ENCODE measurements at places on chromosomes 5 and 9.

DNA sequence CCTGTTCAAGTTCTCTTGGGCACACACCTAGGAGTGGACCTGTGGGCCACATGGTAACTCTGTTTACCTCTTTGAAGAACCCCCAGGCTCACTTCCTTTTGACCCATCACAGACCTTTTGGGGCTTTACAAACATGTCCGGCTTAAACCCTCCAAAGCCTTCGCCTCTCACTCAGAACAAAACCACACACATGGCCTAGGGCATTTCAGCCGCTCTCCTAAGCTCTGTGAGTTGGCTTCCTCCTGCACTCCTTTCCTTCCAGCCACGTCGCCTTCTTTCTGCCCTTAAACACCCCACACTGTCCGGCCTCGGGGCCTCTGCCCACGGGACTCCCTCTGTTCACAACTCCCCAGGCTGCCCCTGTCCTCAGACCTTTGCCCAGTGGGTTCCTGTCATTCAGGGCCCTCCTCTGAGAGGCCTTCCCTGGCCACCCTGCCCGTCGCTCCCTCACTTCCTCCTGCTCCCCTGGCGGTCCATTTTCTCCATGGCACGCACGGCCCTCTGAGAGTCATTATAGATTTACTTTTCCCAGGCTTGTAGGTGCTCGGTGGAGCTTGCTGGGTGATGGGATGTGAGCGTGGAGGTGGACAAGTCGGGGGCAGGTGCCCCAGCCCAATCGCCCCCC, 1.9 kb downstream of the DOK3 start:
- DNase-seq: no peak

DNA sequence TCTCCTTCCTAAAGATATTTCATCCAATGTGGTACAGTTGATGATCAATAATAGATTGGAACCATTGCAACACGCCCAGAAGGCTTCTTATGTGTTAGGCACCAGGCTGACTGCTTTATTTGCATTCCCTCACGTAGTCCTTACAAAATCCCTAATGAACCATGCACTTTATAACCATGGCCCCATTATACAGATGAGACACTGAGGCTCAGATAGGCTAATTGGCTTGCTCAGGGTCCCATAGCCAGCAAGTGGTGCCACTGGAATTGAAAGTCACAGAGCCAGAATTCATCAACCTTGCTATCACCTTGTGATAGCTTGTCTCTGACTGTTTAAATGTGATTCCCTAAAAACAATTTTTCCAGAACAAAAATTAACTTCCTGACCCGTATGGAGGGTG, 27.8 kb upstream of the RAI14 start:
- no peak for DNase-seq

DNA sequence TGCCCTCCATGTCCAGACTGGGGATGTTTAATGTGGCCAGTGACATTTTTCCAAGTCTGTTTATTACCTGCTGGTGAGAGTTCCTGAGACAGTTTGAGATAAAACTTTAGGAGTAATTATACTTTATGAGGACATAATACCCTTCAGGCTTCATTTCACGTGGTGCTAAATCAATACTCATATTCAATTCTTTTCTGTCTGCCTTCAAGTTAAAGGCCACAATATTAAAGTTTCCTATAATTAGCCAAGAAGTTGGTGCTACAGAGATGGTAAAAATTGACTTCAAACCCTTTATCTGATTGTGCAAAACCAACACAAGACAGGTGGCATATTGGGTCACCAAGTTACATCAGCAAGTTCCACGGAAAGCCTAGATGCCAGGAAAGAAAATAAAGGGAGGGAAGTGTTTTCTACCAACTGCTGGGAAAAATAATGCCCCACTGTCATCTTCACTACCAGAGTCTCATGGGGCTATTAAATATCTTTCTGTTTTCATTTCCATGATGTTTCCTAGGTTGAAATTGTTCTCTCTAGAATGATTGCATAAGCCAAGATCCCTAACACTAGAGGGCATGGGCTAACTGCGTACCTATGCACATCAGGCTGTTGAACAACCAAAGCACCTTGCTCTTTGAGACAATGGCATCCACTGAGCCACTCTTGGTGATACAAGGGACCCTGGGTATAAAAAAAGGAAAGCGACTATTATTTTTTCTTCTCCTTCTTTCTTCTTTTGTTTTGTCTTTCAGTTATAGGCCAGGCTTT, 68.7 kb downstream of the INSYN2B start:
- DNase-seq: no peak

DNA sequence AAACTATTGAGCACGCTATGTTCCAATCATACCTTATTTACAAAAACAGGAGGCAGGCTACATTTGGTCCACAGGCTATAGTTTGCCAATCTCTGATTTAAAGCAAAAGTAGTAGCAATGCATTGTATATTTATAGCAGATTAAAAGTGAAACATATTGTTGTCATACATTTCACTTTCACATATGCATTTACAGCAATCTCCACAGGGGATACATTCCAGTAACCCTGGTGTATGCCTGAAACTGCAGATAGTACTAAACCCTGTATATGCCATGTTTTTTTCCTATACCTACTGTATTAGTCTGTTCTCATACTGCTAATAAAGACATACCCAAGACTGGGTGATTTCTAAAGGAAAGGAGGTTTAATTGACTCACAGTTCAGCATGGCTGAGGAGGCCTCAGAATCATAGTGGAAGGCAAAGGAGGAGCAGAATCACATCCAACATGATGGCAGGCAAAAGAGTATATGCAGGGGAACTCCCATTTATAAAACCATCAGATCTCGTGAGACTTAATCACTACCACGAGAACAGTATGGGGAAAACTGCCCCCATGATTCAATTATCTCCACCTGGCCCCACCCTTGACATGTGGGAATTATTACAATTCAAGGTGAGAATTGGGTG, 5.9 kb upstream of the CSF1R start:
- no peak for DNase-seq

DNA sequence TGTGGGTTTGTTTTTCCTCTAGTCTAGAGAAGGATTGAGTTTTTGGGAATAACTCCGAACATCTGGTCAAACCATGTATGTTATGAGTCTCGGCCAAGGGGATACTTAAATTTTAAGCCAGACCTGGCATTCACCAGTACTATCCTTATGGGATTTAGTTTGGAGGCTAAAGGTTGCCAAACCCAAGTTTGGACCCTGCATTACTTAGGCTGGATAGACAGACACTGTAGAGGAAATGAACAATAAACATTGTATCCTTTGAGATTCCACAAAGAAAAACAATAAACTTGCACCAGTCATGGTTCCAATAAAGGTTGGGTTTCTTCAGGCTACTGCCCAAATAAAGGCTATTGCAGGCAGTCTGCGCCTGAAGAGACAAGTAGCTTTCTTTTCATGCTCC, 296.7 kb upstream of the MEF2C start:
- DNase-seq: no peak

DNA sequence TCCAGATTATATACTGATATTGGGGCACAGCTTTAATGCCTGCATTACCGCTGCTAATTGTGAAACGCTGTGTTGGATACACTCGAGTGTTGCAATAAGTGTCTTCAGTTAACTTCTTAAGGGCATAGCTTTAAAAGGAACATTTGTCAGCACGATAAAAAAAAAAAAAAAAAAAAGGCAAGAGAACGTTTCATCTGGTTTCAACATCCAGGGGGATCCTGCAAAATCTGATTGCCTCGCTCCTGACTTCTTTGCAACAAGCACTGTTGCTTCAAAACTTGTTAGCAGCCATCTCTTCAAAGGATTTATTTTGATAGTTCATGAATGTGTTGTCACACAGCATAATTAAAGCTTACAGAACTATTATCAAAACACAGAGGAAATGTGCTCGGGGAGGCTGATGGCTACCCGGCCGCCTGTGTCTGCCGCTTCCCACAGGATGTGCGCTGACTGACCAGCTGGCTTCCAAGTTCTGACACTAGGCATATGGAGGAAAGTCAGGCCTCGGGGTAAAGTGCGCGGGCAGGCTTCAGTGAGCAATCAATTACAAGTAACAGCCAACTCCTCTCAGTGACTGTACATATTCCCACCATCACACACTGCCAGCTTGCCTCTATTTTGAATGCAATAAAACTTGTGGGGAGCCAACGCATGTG, 77.7 kb downstream of the EBF1 start:
- DNase-seq: no peak

DNA sequence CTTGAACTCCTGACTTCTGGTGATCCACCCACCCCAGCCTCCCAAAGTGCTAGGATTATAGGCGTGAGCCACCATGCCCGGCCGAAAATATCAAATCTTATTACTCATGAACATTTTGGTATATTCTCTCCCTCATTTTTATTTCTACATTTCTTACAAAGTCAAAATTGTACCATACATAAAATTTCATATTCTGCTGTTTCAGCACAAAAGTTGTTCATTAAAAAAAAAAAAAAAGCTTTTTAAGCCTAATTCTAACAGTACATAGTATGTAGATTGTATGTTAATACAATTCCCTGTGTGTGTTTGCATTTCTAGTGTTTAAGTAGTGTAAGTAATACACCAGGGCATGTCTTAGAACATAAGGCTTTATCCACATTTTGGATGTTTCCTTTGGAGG, 14.9 kb downstream of the BNIP1 start:
- DNase-seq: no peak

DNA sequence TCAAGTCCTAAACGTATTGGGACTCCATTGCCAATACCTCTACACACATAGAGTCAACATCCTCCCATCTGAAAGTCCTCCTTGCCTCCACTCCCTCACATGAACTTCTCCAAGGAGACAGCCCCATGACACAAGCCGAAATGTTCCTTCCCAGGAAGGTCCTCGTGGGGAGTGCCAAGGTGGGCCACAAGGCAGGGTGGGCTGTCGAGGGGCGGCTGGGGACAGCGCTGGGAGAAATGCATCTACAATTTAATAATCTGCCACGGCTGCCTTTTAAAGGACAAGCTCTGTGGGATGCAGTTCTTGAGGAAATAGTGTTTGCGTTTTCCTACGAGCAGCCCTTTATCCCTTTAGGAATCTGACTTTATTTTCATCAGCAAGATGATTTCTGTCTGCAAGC, 138.7 kb downstream of the GABBR2 start:
- DNase-seq: no peak

GRCh38 chr9:77544546-77544945, 103.6 kb downstream of the GNA14 start:
- DNase-seq: no peak

DNA sequence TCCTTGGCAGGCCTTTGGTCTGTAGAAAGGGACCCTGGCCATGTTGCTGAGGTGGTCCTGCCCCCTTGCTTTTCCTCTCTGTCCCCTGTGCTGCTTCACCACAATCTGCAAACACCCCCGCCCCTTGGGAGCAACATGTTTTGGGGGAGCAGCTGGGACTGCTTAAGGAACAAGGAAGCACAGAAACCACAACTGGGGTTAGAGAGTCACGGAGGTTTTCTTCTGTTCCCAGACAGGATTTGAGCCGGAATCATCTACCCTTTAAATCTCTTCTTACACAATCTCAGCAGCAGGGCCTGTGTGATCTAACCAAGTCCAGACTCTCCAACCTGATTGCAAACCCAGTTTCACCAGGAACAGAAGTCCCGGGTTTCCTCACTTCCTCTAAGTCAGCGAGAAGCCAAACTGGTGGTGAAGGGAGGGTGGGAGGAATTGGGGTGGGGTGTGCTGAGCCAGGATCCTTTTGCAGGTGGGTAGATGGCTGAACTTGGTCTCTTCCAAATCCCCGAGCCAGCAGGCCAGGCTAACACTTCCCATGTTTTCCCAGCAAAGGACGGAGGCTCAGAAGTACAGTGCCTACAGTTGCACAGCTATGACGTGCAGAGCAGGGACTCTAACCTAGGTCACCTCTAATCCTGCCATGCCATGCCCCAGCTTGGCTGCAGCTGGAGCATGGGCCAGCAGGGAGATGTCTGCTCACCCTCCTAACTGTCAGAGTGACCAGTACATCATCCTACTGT, 25.0 kb downstream of the SH3PXD2B start:
- DNase-seq: no peak

GRCh38 chr9:72140586-72140985, 8.7 kb upstream of the GDA start:
- DNase-seq: no peak

DNA sequence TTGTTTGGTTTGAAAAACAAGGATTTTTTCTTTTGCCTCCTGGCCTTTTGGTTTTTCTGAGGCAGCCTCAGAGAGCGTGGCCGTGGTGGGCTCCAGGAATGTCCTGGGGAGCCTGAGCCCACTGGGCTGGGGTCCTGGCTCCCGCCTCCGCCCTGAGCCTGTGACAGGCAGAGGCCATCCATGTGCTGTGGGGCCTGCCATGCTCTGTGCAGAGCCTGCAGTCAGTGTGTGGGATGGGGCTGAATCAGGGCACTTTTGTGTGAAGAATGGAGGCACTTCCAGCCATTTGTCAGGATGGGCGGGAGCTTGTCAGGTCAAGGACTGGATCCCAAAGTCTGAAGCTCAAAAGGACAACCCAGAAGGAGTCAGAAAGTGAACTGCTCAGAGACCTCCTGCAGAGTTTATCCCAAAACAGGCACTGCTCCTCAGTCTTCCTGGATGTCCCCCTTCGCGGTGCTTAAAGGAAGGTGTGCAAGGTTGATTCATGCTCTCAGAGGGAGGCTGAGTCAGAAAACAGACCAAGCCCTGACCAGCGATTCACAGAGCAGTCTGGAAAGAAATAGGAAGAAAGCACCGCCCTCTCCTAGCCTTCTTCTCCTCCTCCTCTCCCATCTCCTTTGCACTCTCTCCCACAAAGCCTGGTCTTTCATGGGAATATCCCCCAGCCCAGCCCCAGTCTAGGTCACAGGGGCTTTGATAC, 53.2 kb downstream of the MVB12B start:
- no peak for DNase-seq

DNA sequence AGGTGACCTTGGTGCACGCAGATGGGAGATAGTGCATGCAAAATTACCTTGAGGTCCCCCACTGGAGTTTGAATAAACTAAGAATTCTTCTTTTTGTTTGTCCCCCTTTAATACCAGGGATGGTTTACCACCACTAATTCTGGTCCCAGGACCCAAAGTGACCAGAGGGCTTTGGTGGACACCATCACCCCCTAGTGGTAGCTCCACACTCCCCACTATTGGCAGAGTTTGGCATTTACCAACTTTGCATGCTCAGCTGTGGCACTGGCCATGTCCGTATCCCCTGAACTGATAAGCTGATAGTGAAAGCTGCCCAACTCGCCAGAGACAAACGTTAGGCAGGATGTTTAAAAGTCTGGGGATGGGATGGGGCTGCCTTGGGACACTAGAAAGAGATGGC, 3.3 kb downstream of the ASTN2 start:
- no peak for DNase-seq

DNA sequence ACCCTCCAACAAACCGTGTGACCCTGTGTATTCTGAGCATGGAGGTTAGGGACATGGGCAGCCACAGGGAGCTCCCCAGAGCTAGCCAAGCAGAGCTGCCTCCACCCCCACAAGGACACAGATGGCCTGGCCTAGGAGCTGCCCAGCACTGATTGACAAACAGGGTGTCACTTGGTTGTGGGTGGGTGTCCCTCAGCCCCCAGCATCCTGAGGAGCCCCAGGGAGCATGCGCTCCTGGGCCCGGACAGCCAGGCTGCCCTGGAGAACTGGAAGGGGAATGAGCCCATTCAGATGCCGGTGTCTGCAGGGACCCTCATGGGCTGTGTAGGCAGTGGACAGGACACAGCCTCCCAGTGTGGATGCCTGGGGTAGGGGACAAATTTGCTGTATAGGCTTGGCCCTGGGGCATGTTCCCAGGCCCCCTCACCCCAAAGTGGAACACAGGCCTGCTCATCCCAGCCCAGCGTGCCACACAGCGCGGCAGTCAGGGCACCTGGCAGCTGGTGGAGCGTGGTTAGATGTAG, 124.8 kb upstream of the LMX1B start:
- no peak for DNase-seq
